Lung (tissue), 17 donors: ENCODE measurements at places on chromosomes 16 and 17. TPM values are rescaled to one million over a fixed set of nuclear protein-coding genes. Genes with fewer than 3 reads are reported as not detected.
A peak's percentile ranks its signal among the peaks of the same experiment; 100 is the strongest.

- DNase-seq = no peak
- peaks cover 6% of the 10 kb centered on the region for H3K27me3 ChIP-seq
- H3K36me3 ChIP-seq = no peaks in the 10 kb centered on the region
- no peak overlapping the region for H3K4me3 ChIP-seq
- no peak overlapping the region for H3K27ac ChIP-seq
These were observed 28.7 kb upstream of the OR4D1 start for GRCh38 chr17:58119491-58119890.

The TEX19 gene
- not detected for total RNA-seq

DNA sequence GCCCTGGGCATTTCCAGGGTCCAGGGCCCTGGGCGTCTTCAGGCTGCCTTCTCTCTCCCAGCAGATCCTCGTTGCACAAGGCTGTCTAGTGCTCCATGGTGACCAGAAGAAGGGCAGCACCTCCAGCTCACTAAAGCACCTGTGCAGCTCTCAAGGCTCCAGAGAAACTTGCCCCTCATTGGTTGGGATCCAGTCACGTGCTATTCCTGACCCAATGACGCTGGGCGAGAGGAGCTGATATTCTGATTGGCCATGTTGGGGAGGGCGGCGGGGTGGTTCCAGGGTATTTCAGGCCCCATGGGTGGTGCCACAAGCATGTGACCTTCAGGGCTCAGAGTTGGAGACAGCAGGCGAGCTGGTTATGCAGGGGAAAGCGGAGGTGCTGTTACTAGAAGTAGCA is 309.1 kb downstream of the TOX3 start:
- H3K4me3 ChIP-seq = no peak overlapping the region
- no peak for DNase-seq
- H3K27ac ChIP-seq = no peak overlapping the region

GRCh38 chr16:89918453-89919347 is at the start of gene MC1R:
Gene MC1R, plus strand, starts transcription at chr16:89918862. Its CDS starts 397 bp downstream, at chr16:89919259.
- DNase-seq = no peak
- H3K27me3 ChIP-seq = peaks cover 9% of the 10 kb centered on the region
- peaks cover under 1% of the 10 kb centered on the region for H3K36me3 ChIP-seq
- no peak within 1 kb of the TSS for H3K27ac ChIP-seq
- peaks cover 25% of the 10 kb centered on the region for H3K4me1 ChIP-seq
- no peak within 1 kb of the TSS for H3K4me3 ChIP-seq

DNA sequence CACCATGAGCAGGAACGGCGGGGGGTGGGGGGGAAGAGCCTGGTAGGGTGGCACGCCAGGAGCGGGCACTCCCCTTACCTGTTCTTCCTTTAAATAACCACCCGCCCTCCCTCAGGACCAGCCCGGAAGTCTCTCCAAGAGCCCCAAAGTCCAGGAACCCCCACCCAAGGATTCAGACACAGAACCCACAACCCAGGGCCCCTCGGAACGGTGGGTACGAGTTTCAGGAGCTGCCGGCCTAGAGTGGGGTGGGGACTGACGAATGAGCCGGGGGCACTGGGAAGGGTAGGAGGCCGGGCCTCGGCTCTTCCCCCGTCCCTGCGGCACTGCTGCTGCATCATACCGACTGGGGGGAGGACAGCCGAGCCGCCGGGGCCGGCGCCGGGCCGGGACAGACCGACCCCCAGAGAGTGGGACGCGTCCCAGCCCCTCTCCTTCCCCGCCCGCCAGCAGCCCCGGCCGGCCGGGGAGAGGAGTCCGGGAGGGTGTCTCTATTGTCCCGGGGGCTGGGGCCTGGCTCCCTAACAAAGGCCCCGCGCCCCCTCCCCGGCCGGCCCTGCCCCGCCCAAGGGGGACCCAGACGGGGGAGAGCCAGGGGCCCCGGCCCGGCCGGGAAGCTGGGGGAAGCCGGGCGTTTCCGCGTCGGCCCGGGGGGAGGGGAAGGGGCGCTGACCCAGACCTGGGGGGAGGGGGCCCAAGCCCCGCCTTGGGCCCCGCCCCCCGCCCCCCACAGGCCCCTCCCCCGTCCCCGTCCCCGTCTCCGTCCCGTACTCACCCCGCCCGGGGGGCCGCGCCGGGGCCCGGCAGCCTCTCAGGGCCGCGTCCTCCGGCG is 747 bp downstream of the ATXN7L3 start:
- H3K27me3 ChIP-seq = no peaks in the 10 kb centered on the region
- H3K27ac ChIP-seq = peak overlapping the region; percentile 94
- H3K4me1 ChIP-seq = peaks cover 20% of the 10 kb centered on the region
- H3K36me3 ChIP-seq = peaks cover 27% of the 10 kb centered on the region
- H3K4me3 ChIP-seq = peak overlapping the region; percentile 53
- peak; percentile 79 for DNase-seq

The COPZ2 gene
- total RNA-seq = 25.5 TPM

DNA sequence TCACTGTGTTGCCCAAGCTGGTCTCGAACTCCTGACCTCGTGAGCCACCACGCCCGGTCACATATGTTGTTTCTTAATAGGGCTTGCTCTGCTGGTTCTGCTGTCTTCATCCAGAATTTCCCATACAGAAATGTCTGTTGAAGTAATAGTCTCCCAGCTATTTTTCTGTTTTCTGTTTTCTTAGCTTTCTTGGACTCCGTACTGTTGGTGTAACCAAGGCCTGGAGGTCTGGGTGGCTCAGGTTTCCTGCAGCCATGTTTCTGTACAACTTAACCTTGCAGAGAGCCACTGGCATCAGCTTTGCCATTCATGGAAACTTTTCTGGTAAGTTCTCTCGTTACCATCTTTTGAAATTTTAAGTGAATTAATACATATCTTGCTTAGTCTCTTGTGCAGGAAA is 2.8 kb downstream of the SF3B3 start:
- no peak overlapping the region for H3K4me3 ChIP-seq
- no peak for DNase-seq

- DNase-seq = no peak
- H3K36me3 ChIP-seq = no peaks in the 10 kb centered on the region
- H3K27ac ChIP-seq = no peak overlapping the region
These were observed 27.1 kb downstream of the SLC13A5 start for GRCh38 chr17:6686026-6686425.

The CDK10 gene
- total RNA-seq = 86.1 TPM

DNA sequence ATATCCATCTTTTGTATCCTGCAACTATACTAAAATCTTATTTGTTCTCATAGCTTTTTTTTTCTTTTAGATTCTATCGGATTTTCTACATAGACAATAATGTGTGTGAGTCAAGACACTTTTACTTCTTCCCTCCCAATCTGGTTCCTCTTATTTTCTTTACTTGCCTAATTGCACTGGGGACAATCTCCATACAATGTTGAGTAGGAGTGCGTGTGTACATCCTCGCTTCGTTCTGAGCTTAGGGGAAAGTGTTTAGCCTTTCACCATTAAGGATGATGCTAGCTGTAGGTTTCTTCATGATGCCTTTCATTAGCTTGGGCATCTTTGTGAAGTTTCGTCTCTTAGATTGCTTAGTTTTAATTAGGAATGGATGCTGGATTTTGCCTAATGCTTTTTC is 2.9 kb downstream of the SPATA32 start:
- peaks cover 10% of the 10 kb centered on the region for H3K4me1 ChIP-seq
- DNase-seq = no peak
- H3K27me3 ChIP-seq = no peaks in the 10 kb centered on the region
- H3K27ac ChIP-seq = no peak overlapping the region
- no peaks in the 10 kb centered on the region for H3K36me3 ChIP-seq

The MARVELD3 gene
- total RNA-seq = 9.3 TPM

- H3K27ac ChIP-seq = no peak overlapping the region
- no peak for DNase-seq
- H3K4me1 ChIP-seq = no peaks in the 10 kb centered on the region
- no peaks in the 10 kb centered on the region for H3K27me3 ChIP-seq
These were observed 6.9 kb downstream of the PIMREG start for GRCh38 chr17:6450926-6451832.
